ENCODE measurements at places on chromosomes 16 and 17.

GRCh38 chr17:1422885-1423284 lies 22.9 kb upstream of the YWHAE start:
- no peak for DNase-seq

GRCh38 chr17:80453126-80453997 lies 23.0 kb downstream of the NPTX1 start:
- no peak for DNase-seq

- no peak for DNase-seq
Measured at GRCh38 chr17:66462010-66462409, 159.6 kb downstream of the PRKCA start.

- DNase-seq = no peak
Measured at GRCh38 chr17:17757956-17758845, 76.9 kb downstream of the RAI1 start.

GRCh38 chr16:81885976-81886586 lies 107.0 kb downstream of the PLCG2 start:
- DNase-seq = peak; percentile 66

GRCh38 chr16:11112723-11113348 lies 143.2 kb downstream of the SOCS1 start:
- DNase-seq = no peak

DNA sequence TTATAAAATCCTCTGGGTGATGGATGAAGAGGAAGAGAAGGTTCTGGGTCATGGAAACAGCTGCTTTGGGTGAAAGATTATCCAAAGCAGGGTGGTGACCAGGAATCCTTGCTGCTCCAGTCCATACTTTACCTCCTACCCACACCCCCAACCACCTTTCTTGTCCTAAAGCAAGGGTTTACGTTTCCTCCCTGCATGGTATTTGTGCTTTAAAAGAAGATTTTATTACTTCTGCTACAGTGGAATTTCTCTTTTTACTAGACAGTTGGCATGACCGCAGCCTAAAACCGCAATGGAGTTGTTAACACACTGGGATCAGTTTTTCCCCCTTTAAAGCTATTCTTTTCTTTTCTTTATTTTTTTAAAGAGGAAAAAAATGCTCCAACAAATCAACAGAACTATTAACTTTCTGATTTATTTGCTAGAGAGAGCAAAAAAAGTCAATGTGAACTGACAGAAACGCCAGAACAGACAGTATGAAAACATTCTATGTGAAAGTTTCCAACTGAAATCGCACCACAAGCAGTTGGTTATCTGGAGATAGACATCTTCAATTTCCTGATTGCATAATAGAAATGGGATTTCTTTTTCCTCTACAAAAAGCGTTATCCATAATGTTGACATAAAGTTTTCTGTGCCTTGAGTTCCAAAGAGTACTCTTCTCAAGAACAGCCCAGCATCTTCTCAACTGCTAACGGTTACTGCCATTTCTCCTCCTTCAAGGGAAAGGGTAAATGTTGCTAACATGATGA lies 236.0 kb downstream of the IRX3 start:
- no peak for DNase-seq

GRCh38 chr16:79098907-79099306 lies 501.6 kb downstream of the MAF start:
- DNase-seq = no peak

DNA sequence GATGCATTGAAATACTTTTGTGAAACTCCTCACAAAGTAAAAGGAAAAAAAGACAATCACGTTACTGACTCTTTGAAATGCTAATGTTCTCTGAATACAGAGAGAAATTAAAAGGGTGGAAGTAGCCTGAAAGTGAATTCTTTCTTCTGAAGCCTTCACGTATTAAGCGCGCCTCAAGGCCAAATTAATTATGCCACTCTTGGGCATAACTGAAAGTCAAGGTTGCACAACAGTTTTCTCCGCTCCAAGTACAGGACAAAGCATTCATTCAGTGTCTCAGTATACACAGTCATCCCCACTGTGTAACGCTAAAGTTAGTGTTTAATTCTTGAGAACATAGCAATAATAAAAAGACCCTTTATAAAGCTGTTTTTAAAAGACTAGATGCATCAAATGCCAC lies 21.5 kb downstream of the PARN start:
- DNase-seq = no peak

DNA sequence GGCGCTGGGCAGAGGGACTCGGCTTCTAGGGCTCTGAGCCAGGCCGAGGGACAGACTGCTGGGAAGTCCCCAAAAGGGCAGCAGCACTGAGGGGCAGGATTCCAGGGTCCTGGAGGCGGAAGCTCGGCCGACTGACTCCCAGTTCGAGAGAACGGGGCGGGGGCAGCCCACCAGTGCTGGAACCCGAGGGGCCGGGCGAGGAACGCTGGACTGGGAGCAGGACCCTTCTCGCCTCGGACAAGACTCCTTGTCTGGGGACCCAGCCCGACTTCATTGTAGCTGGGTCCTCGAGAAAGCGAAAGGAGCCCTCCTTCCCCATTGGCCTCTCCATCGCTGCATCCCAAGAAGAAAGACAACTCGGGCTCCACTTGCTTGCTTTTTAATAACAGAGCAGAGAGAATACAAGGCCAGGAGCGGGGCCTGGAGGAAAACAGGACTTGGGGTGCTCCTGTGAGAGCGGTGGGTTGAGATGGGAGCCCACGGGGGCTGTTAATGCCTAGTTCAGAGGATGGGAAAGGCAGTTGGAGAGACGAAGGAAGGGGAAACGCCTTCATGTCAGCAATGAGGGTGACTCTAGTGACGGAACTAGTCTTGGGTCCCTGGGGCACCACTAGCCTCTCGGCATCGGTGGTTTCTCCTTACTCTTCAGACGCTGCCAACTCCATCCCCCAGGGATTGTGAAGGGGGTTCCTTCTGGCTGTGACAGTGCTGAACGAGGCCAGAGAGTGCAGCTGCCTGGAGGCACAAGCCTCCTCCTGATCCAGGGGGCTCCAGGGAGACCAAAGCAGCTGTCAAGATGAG lies 492 bp upstream of the CAMTA2 start:
- DNase-seq = no peak

GRCh38 chr17:11514565-11514964 lies 83.7 kb upstream of the DNAH9 start:
- no peak for DNase-seq

DNA sequence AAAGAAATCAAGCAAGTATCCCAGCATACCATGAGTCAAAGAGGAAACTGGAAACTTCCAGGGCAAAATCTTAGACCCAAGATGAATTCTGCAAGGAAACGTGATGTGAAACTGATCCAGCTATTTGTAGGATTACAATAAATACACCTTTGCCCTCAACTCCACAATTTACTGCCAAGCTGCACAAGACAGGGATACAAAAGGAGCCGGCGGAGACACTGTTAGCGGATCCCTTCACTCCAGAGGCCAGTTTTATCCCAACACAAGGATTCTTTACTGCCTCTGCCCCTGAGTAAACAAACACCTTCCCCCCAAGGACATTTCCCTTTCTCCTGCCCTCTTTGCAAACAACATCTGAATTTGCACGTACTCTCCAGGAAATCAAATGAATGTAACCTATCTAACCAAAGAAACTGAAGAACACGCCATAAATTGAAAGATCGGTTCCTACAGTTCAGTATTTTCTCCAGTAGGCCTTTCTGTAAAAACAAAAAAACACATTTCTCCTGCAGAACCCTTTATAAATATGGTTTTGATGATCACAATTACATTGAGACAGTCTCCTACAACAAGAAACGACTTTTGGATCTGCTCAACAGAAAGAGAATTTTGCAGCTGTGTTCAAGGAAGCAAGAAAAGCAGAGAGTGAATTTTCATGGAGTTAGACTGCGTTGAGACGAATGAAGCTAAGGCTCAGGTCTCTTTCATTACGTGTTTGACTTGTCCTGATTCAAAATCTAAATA lies 1.4 kb upstream of the CBX2 start:
- no peak for DNase-seq

DNA sequence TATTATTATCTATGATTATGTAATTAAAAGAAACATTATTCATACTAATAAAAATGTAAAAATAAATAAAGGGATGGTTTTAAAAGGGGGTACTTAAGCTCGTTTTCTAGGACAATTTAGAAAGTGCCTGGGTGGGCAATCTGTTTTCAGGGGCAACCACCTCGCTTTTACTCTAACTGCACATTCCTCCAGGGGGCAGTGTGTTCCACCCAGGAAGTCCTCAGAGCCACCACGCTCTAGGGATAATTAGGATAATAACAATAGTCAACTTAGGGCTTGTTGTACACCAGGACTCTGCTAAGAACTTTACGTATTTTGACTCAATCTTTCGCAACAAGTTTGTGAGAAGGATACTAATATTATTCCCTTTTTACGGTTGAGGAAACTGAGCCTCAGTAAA lies 396.7 kb upstream of the MAF start:
- DNase-seq = no peak

GRCh38 chr17:61449707-61450640 lies 2.2 kb upstream of the TBX4 start:
- DNase-seq = no peak

DNA sequence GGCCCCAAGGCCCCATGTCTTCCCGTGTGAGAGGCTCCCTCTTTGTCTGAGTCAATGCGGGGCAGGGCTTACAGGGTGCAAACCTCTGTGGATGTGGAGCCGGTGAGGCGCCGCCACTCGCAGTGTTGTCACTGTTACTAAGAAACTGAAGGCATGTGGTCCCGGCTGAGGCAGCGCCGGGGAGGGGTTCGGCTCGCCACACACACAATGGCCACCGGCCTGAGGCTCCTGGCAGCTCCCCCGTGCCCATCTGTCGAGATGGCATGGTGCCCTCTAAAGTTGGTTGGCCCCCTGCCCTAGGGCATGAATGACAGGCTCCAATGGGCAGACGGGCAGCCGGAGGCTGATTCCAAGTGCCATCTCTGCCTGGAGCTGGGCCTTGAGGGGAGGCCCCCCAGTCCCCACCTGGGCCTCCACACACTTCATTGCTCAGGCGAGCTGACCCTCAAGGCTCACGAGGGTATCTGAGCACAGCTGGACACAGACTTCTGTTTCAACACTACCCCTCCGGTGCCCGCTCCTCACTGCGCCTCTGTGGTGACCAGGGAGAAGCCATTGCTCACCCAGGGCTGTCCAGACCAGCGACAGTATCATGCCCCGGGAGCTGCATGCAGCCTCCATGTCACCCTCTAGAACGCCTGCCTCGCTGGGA lies 137.2 kb downstream of the C16orf78 start:
- DNase-seq = no peak

GRCh38 chr17:17919169-17920107 lies 52.8 kb downstream of the TOM1L2 start:
- DNase-seq = peak; percentile 78

- no peak for DNase-seq
Measured at GRCh38 chr16:25689137-25689836, 2.5 kb upstream of the HS3ST4 start.

DNA sequence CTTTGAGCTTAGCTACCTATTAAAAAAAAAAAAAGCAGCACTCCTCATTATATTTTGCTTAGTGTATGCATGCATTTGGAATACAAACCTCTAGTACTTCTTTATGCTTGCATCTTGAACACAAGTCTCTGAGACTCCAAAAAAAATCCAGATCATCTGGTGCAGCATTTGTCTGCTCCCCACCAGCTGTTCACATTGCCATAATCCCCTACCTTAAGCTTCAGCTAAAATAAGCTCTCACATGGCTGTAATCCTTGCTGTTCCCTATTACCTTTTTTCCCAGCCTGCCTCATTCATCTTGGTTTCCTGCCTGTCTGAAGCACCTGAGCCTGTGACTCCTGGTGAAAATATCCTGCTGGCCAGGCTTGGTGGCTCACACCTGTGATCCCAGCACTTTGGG lies 7.5 kb upstream of the NFATC2IP start:
- DNase-seq = no peak

- DNase-seq = no peak
Measured at GRCh38 chr16:89602952-89603590, 10.4 kb upstream of the DPEP1 start.

DNA sequence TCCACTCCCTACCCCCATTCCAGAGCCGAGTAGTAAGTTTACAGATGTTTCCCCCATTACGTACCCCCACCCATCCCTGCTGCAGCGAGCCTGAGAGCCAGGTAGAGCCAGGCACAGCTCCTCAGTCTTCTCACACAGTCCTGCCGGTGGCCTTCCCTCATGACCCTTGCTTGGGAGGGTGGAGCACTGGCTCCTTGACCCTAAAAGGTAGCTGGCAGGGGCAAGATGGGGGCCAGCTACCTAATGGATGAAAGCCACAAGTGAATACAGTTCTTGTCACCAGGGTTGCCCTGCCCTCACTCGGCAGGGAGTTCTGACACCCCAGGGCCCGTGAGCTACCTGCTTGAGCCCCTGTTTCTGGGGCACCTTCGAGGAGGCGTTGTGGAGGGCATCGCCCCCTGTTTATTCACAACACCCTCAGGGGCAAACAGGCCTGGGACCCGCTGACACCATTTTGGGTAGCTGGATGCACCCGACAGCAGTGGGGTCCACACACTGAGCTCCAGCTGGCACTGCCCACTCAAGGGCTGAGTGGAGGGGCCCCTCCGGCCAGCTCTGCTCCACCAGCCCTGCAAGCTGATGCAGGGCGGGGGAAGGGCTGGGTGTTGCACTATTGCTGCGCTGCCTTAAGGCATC lies 22.2 kb downstream of the ADAM11 start:
- no peak for DNase-seq

- peak; percentile 84 for DNase-seq
Measured at GRCh38 chr17:42517516-42517915, 18.5 kb upstream of the NAGLU start.

DNA sequence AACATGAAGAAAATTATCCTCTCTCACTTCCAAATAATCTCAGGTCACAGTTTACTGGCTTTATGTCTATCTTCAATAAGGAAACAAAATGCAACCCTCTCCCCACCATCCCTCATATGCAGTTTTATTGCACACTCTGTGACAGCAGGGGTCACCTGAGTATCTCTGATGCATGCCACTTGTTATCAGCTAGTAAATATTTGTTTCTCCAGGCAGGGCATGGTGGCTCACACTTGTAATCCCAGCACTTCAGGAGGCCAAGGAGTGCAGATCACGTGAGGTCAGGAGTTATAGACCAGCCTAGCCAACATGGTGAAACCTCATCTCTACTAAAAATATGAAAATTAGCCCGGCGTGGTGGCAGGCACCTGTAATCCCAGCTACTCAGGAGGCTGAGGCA lies 61.1 kb downstream of the ADAMTS18 start:
- no peak for DNase-seq

GRCh38 chr16:9308356-9308801 lies 216.9 kb downstream of the HAPSTR1 start:
- DNase-seq = no peak

DNA sequence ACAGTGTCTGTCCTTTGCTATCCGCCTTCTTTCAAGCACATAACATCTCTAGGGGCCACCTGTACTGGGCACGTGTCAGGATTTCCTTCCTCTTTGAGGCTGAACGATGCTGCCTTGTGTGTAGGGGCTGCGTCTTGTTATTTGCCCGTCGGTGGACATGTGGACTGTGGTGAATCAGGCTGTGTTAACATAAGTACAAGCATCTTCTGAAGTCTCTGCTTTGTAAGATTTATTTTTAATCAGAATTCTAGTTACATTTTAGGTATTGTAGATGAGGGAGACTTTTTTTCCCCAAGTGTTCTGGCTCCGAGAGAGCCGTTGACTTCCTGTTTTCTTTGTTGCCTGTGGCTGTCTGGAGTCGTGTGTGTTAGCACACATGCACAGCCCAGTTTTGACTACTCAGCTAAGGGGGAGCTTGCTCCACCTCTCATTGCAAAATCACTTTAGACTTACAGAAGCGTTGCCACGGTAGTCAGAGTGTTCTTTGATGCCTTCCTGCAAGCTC lies 26.1 kb downstream of the SPG7 start:
- no peak for DNase-seq

GRCh38 chr17:8175795-8176196 lies 384 bp downstream of the TMEM107 start:
- DNase-seq = no peak
